Karpas-422 (cell line): ENCODE measurements at places on chromosomes 13 and 19.

GRCh38 chr19:35133826-35134225 is 1.0 kb downstream of the LGI4 start:
- H3K4me1 ChIP-seq: no peaks in the 10 kb centered on the region
- H3K27me3 ChIP-seq: no peaks in the 10 kb centered on the region
- no peak overlapping the region for H3K27ac ChIP-seq
- H3K4me3 ChIP-seq: no peak overlapping the region
- no peak for DNase-seq

DNA sequence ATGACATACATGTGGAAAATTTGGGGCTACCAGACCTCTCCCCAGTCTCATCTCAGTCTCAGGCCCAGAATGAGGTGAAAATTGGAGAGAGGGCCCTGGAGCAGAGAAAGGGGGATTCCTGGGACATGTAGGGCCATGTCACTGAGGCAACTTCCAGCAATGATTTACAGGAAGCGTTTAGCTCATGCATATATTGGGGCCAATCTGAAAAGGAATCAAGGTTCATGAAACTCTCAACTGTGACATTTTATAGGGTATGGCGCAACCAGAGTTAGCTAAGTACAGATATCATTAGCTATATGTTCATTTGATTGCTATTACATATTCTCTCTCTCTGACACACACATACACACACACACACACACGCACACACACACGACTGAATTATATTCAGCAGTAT is 86.3 kb downstream of the RNASEH2B start:
- H3K27ac ChIP-seq: no peak overlapping the region
- no peak overlapping the region for H3K4me3 ChIP-seq
- no peaks in the 10 kb centered on the region for H3K4me1 ChIP-seq
- DNase-seq: no peak

GRCh38 chr19:3365093-3365835 is 1.1 kb upstream of the NFIC start:
- no peaks in the 10 kb centered on the region for H3K36me3 ChIP-seq
- H3K27me3 ChIP-seq: no peaks in the 10 kb centered on the region

- no peak overlapping the region for H3K4me3 ChIP-seq
- H3K27me3 ChIP-seq: peaks cover 2% of the 10 kb centered on the region; the same call in 1 of the 2 replicates
- DNase-seq: no peak
- H3K36me3 ChIP-seq: no peaks in the 10 kb centered on the region
Observed at GRCh38 chr13:33490461-33491327, 205.1 kb upstream of the STARD13 start.

GRCh38 chr19:50695251-50696093 is 24.1 kb downstream of the SHANK1 start:
- no peak overlapping the region for H3K27ac ChIP-seq
- H3K27me3 ChIP-seq: no peaks in the 10 kb centered on the region
- no peaks in the 10 kb centered on the region for H3K36me3 ChIP-seq
- H3K4me1 ChIP-seq: no peaks in the 10 kb centered on the region

DNA sequence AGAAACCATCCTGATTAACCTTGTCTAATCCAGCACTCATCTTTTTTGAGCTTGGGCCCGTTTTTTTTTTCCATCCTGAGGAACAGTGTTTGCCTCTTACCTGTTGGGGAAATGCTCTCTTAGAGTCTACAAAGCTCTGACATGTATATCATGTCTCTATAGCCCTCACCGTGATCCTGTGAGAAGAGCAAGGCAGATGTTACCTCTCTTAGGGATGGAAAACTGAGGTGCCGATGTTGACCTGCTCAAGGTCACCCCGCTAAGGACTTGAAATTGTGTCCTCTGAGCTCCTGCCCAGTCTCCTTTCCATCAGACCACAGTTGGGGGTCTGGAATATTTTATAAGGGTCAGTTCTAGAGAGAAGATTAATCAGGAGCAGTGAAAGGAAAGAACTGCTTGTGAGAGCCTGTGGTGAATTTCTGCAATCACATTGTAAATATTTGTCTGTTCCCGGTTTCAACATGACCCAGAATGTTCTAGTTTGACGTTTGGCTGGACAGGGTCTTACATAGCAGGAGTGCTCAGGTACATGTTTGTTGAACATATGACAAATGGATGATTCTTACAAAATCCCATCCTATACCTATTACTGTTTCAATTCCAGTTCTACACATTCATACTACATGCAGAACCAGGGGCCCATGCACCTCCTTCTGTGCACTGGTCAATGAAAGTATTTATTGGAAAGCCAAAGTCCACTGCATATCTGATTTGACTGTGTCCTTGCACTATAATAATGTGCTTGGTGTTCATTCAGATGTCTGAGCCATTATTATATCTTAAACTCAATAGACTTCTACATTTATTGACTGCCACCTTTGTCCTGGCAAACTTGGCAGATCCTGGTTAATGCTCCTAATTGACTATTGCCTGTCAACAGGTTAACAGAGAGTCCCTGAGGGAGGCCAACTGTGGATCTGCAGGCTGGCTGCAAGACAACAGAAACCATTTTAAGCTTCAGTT is 12.1 kb downstream of the SLC25A15 start:
- no peak overlapping the region for H3K27ac ChIP-seq
- H3K4me3 ChIP-seq: no peak overlapping the region
- no peak for DNase-seq
- no peaks in the 10 kb centered on the region for H3K27me3 ChIP-seq
- no peaks in the 10 kb centered on the region for H3K4me1 ChIP-seq
- H3K36me3 ChIP-seq: peaks cover 42% of the 10 kb centered on the region; the same call in 1 of the 2 replicates

DNA sequence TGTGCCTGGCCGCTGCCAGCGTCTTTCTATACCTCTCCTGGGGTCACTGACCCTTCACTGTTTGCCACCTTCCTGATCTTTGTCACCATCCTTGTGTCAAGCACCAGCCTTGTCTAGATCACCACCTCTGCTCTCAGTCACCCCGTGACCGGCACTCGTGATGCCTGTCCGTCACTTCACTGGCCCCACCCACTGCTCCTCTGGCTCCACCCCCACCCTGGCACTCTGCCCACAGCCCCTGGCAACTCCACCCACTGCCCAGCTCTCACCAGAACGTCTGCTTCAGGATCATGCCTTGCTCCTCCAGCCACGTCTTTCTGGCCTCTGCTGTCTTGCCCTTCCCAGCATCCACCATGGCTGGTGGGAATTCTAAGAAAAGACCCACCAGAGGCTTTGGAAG is 24.8 kb upstream of the PLA2G4C start:
- H3K36me3 ChIP-seq: no peaks in the 10 kb centered on the region
- no peaks in the 10 kb centered on the region for H3K4me1 ChIP-seq

GRCh38 chr13:67392014-67392413 is 161.9 kb upstream of the PCDH9 start:
- no peak overlapping the region for H3K4me3 ChIP-seq
- DNase-seq: no peak
- H3K27me3 ChIP-seq: no peaks in the 10 kb centered on the region
- H3K4me1 ChIP-seq: no peaks in the 10 kb centered on the region

GRCh38 chr19:46951171-46951986 is 68.3 kb upstream of the NPAS1 start:
- DNase-seq: no peak
- peaks cover 63% of the 10 kb centered on the region for H3K4me1 ChIP-seq
- 0 out of 2 replicates have a peak, but pooled peaks cover 3% of the 10 kb centered on the region for H3K36me3 ChIP-seq

GRCh38 chr19:7596211-7596937 is 711 bp downstream of the CAMSAP3 start:
- H3K27me3 ChIP-seq: no peaks in the 10 kb centered on the region
- no peaks in the 10 kb centered on the region for H3K4me1 ChIP-seq
- H3K27ac ChIP-seq: no peak overlapping the region
- no peaks in the 10 kb centered on the region for H3K36me3 ChIP-seq

- no peaks in the 10 kb centered on the region for H3K27me3 ChIP-seq
- no peak overlapping the region for H3K27ac ChIP-seq
- no peak overlapping the region for H3K4me3 ChIP-seq
- no peak for DNase-seq
Observed at GRCh38 chr19:14843578-14843977, 5.1 kb downstream of the OR7A10 start.

- H3K4me3 ChIP-seq: no peak overlapping the region
- H3K36me3 ChIP-seq: no peaks in the 10 kb centered on the region
- no peaks in the 10 kb centered on the region for H3K27me3 ChIP-seq
- DNase-seq: no peak
- peaks cover 54% of the 10 kb centered on the region for H3K4me1 ChIP-seq
- H3K27ac ChIP-seq: no peak overlapping the region
Observed at GRCh38 chr19:40604171-40604646, 3.0 kb downstream of the LTBP4 start.

- H3K4me1 ChIP-seq: no peaks in the 10 kb centered on the region
- H3K36me3 ChIP-seq: no peaks in the 10 kb centered on the region
- no peaks in the 10 kb centered on the region for H3K27me3 ChIP-seq
Observed at GRCh38 chr13:37226971-37227370, 121.5 kb upstream of the CSNK1A1L start.

- no peaks in the 10 kb centered on the region for H3K36me3 ChIP-seq
- no peak for DNase-seq
- no peak overlapping the region for H3K27ac ChIP-seq
- no peak overlapping the region for H3K4me3 ChIP-seq
- no peaks in the 10 kb centered on the region for H3K27me3 ChIP-seq
- peaks cover 11% of the 10 kb centered on the region for H3K4me1 ChIP-seq
Observed at GRCh38 chr13:102970542-102970941, 95.7 kb downstream of the SLC10A2 start.

GRCh38 chr13:21121616-21122015 is 54.7 kb downstream of the SKA3 start:
- no peaks in the 10 kb centered on the region for H3K4me1 ChIP-seq
- no peak overlapping the region for H3K27ac ChIP-seq
- H3K27me3 ChIP-seq: no peaks in the 10 kb centered on the region
- H3K4me3 ChIP-seq: no peak overlapping the region

GRCh38 chr19:38737281-38737865 is 6.9 kb downstream of the CAPN12 start:
- no peaks in the 10 kb centered on the region; the same call in 1 of the 2 replicates for H3K4me1 ChIP-seq
- H3K36me3 ChIP-seq: no peaks in the 10 kb centered on the region
- H3K27ac ChIP-seq: no peak overlapping the region
- 0 out of 2 replicates have a peak overlapping the region, but pooled peaks have one; percentile 5 for H3K4me3 ChIP-seq
- no peak for DNase-seq

- no peaks in the 10 kb centered on the region for H3K4me1 ChIP-seq
- DNase-seq: no peak
- H3K27ac ChIP-seq: no peak overlapping the region
Observed at GRCh38 chr13:37397535-37397934, 201.0 kb downstream of the POSTN start.

GRCh38 chr13:97223037-97223710 is 1.0 kb downstream of the MBNL2 start:
- no peak overlapping the region for H3K27ac ChIP-seq
- DNase-seq: peak; percentile 52
- peaks cover 27% of the 10 kb centered on the region for H3K4me1 ChIP-seq
- H3K4me3 ChIP-seq: peak overlapping the region; percentile 88
- no peaks in the 10 kb centered on the region for H3K36me3 ChIP-seq
- no peaks in the 10 kb centered on the region for H3K27me3 ChIP-seq

DNA sequence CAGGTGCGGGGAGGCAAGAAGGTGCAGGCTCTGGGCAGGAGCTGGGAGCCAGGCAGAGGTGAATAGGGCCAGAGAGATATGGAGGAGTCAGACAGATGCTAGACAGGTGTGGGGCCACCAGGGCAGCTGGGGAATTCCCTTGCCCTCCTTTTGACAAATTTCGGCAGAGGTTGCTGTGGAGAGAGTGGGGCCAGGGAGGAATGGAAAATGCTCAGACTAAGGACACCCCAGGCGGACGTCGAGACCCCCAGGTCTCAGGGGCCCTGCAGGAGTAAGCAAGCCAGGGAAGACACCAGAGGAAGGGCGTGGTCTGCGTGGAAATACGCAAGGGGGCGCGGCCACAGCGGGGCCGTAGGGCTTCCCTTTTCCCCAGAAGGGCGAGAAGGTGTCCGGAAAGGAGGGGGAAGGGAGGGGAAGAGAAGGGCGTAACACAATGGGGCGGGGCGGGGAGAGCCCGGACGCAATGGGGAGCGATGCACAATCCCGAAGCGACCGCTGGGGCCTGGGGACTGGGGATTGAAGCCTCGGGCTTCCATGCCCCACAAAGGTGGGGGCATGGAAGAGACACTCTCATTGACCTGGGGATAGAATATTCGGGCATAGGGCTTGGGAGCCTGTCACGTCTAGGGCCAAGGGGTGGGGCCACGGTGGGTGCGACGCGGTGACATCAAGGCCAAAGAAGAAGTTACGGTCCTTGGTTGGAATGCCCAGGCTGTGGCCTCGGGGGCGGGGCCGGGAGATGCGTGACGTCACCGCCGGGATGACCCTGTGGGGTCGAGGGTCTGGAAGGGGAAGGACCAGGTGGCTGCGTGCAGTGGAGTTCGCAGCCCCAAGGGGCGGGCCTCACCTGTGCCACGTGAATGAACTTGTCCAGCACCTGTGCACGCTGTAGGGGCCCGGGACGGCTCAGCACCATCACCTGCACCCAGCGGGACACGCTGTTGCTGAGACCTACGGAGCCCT is 8.2 kb downstream of the RASGRP4 start:
- H3K27ac ChIP-seq: no peak overlapping the region
- peaks cover 4% of the 10 kb centered on the region; the same call in 1 of the 2 replicates for H3K4me1 ChIP-seq
- no peaks in the 10 kb centered on the region for H3K36me3 ChIP-seq

DNA sequence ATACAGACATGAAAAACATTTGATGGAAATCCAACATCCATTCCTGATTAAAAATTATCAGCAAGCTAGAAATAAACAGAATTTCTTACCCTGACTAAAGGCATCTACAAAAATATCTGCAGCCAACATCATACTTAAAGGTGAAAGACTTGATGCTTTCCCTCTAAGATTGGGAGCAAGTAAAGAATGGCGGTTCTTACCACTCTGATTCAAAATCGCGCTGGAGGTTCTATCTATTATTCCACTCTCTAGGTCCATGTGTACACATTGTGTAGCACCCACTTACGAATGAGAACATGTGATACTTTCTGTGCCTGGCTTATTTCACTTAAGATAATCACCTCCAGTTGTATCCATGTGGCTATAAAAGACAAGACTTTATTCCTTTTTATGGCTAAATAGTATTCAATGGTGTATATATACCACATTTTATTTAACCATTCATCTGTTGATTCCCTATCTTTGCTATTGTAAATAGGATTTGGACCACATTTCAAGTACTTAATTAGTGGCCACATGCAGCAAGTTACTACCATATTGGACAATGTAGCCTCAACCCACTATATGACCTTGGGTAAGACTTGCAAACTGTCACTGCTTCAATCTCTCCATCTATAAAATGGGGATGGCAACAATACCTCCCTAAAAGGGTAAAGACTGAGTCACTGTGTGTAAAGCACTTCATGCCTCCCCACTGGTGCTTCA is 38.4 kb upstream of the CYP2A7 start:
- H3K27me3 ChIP-seq: peaks cover 3% of the 10 kb centered on the region; the same call in 1 of the 2 replicates
- no peak overlapping the region for H3K27ac ChIP-seq
- H3K4me3 ChIP-seq: no peak overlapping the region
- no peaks in the 10 kb centered on the region for H3K4me1 ChIP-seq

DNA sequence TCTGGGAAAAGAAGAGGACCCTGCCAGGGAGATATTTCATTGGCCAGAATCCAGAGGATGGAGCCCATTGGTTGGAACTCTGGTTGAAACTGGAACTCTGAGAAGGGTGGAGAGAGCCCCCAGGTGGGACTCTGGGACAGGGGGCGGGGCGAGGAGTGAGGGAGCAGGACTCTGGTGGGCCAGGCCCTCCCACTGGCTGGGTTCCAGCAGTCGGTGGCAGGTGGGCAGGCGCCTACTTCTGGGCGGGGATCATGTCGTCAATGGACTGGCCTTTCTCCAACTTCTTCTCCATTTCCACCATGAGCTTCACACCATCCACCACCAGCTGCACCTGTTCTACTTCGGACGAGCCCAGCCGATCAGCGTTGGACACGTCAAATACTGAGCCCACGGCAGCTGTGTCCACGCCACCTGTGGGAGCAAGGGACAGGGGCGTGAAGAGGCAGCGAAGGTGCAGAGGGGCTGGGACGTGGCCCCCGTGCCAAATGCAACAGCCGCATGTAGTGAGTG is 16.1 kb downstream of the CKM start:
- no peak overlapping the region for H3K27ac ChIP-seq
- H3K36me3 ChIP-seq: no peaks in the 10 kb centered on the region
- no peak for DNase-seq

GRCh38 chr19:44799627-44800346 is 9.1 kb upstream of the BCAM start:
- no peaks in the 10 kb centered on the region for H3K36me3 ChIP-seq
- no peak overlapping the region for H3K27ac ChIP-seq
- no peaks in the 10 kb centered on the region for H3K4me1 ChIP-seq
- H3K27me3 ChIP-seq: no peaks in the 10 kb centered on the region
